ENCODE measurements at places on chromosomes 4 and X.

DNA sequence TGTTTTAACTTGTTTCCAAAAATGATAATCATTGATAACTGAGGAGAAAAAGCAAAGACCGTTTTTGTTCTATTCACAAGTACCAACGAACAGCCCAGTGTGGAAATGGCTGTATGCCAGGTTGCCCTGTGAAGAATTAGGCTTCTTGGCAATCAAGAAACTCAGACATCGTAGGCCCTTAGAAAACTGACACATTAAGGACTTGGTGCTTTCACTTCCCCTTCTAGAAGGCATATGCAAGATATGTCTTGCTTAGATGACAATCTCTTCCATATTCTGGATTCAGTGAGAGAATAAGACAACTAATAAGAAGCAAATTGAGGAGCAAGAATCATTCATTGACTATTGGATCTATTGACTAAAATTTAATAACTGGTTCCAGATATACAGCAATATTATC is 56.6 kb downstream of the ANAPC10 start:
- DNase-seq: no peak

GRCh38 chr4:87882321-87882720 is 49.6 kb downstream of the MEPE start:
- no peak for DNase-seq

DNA sequence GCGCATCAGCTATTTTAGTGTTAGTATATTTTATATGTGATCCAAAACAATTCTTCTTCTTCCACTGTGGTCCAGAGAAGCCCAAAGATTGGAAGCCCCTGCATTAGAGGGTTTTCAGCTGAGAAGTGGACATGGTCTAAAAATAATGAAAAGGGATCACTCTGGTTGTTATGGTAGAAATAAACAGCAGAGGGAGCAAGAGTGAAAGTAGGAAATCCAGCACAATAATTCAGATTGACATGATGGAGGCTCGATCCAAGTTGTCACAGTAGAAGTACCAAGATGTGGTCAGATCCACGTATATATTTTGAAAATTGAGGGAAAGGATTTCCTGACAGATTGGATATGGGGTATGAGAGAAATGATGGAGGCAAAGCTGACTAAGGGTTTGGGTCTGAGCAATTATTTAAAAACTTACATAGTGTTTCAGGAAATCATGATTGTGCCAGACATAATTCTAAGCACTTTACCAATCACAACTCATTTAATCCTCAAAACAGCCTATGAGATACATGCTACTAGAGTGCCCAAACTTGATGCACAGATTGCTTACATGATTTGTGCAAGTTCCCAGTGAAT is 17.0 kb upstream of the TMEM144 start:
- no peak for DNase-seq

GRCh38 chrX:71623714-71624113 is 5.4 kb upstream of the CXCR3 start:
- no peak for DNase-seq

DNA sequence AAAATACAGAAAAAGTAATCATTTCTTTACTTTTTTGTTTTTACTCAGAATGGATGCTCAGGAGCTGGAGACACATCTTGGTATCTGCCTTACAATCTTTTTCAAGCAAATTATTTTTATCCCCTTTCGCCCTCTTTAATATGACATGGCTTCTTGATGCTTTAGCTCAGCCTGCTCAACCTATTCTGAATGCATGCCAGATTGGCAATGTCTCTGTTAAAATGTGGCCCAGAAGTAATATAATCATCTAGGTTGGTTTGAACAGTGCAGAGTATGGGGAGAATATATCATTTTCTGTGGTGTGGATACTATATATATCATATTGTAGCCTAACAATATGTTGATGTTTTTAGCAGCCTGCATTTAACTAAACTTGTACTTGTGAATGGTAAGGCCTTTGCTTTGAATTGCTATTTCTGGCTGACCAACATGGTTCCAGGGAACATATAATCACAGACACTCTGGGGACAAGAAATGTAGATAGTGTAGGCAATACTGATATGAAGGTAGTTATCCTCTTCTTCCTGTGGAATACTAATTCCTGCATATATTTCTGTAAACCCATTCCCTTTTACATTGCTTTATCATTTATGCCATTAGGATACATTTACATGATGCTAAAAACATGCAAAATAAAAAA is 282.7 kb downstream of the PPP3CA start:
- no peak for DNase-seq

DNA sequence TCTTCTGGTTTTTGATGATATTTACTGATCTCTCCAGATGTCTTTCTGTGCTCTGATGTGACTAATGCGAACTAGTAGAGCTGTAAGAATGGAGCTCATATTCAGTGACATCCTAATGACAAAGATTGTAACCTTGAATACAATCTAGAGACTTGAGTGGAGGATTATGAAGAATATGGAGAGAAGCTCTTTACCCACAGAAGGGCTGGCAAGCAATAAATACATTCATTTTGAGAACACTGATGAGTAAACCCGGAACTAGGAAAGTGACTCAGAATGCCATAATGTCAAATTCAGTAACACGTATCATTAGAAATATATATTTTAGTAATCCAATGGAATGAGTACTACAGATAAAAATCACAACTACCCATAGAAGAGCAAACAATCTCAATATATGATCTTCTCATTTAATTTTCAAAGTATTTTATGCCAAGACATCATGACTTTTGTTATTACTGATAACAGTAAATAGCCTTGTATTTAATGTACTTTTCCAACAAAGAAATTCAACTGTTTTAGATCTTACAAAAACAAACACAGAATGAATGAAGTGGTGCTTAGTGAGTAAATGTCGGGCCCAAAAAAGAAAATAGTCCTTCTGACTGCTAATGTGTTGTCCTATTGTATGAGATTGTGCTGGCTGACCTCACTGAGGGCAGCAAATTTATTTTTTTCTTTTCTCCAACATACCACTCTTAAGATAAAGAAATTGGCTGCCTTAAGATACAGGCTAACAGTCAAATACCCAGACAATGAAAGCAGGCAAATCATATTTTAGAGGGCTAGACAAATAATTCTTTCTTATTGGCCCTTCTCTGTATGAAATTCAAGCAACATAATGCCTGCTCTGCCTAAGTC is 49.2 kb upstream of the HDAC8 start:
- no peak for DNase-seq

DNA sequence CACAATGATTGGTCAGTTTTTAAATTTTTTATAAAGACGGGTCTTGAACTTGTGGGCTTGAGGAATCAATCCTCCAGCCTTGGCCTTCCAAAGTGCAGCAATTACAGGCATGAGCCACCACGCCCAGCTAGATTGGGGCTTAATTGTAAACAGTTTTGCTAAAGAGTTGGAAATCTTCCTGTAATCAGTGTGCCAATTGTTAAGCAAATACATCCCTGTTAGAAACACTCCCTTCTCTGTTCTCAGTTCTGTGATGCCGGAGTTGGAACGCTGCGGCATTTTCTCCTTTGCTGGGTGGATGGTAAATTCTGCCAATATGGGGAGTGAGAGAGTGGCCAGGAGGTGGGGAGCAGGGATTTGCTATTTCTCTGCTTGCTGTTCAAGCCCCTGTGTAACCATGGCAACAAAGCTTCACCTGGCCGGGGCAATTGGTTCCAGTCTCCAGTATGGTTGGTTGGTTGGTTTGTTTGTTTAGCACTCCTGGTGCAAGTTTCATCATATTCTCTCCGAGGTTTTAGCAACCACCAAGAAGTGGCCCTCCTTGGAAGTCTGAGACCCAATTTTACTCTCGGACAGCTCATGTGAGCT is 3.0 kb upstream of the SPATA4 start:
- DNase-seq: no peak

GRCh38 chr4:42167709-42168108 is 15.3 kb upstream of the BEND4 start:
- no peak for DNase-seq

DNA sequence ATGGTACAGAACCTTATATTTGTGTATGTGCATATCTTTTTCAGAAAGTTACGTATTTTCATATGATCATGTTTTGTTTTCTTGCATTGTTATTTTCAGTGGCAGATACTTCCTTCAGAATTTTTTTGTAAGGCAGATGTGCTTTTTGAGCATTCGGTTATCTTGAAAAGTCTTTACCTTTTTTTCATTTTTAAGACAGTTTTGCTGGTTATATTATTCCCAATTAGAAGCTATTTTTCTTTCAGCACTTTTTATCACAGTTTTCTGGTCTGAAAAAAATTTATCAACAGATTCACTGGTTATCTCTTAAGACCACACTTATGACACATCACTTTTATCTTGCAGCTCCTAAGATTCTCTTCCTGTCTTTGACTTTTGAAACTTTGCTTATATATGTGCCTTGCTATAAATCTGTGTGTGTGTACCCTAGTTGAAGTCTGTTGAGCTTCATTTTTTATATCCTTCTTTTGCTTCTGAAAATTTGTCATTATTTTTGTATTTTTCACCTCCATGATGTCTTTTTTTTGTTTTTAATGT is 53.1 kb downstream of the ZNF732 start:
- no peak for DNase-seq

Data from ecto neural progenitor cell (in vitro differentiated cells).